ACHN (cell line): ENCODE measurements at places on chromosomes 16 and 17.

- no peak for DNase-seq
Observed at GRCh38 chr16:48564544-48565444, 45.2 kb downstream of the N4BP1 start.

DNA sequence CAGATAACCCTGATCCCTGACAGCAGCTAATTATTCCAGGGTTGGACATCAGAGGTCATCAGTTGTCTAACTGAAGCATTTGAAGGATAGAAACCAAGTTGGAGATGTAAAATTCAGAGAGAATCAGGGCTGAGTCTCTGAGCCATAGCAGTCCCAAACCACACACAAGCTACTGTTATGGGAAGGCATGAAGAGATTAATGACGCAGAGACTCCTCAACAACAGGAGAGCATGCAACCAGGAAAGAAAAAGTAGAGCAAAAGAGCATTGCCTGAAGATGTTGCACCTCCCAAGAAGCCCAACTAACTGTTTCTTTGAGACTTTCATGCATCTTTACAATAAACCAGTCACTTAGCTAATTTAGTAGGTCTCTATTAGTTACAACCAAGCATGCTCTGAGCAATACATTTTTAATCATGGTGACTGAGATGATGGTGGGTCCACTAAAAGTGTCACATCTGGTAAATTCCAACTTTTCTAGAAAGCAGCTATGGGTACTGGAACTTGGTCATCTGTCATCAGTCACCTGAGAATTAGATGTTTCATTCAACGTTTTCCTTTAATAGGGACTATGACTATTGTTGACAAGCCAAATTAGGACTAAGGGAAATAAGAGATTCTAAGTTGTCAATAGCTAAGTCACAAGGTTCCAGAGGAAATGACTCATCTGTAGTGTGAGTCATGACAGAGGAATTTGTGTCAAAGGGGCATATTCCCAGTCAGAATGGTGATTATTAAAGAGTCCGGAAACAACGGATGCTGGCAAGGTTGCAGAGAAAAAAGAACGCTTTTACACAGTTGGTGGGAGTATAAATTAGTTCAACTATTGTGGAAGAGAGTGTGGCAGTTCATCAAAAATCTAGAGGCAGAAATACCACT, 239.8 kb downstream of the CHD9NB start:
- DNase-seq = peak; percentile 77

DNA sequence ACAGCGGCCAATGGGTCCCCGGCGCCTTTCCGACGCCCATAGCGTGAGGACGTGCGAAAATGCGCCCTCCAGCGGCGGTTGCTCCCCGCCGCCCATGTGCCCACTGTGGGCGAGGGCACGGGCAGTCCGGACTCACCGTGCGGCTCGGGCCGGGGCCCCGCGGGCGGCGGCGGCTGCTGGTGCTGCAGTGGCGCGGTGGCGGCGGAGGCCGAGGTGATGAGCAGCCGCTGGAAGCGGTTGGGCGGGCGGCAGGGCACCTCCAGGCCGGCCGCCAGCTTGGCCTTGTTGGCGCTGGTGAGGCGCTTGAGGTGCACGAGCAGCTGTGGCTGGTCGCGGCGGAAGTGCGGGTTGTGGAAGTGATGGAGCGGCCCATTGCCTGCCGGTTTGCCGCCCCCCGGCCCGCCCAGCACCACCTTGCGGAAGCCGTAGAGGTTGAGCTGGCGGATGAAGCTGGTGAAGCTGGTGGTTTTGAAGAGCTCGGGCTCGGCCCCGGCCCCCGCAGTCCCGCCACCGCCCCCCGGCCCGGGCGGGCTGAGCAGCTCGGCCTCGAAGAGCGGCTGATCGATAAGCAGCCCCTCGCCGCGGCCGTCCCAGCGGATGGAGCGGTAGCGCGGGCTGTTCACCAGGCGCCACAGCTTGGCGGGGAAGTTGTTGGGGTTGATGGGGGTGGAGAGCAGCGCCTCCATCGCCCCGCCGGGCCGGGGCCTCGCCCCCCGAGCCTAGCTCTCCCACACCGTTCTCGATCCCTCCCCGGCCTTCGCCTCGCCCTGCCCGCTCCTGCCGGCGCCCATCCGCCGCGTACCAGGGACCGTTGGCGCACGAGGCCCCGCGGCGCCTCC, at the start of gene HSF5:
Gene HSF5 (minus strand): TSS at position 820 of the 839 bp plus-strand sequence. CDS start 134 bp downstream, at position 686.
- DNase-seq = no peak

GRCh38 chr16:50400312-50400966, 31.7 kb upstream of the BRD7 start:
- no peak for DNase-seq

- no peak for DNase-seq
Observed at GRCh38 chr16:11175787-11176341, 80.1 kb downstream of the SOCS1 start.

- DNase-seq = peak; percentile 80
Observed at GRCh38 chr17:18981642-18982424, 22.7 kb downstream of the FAM83G start.

DNA sequence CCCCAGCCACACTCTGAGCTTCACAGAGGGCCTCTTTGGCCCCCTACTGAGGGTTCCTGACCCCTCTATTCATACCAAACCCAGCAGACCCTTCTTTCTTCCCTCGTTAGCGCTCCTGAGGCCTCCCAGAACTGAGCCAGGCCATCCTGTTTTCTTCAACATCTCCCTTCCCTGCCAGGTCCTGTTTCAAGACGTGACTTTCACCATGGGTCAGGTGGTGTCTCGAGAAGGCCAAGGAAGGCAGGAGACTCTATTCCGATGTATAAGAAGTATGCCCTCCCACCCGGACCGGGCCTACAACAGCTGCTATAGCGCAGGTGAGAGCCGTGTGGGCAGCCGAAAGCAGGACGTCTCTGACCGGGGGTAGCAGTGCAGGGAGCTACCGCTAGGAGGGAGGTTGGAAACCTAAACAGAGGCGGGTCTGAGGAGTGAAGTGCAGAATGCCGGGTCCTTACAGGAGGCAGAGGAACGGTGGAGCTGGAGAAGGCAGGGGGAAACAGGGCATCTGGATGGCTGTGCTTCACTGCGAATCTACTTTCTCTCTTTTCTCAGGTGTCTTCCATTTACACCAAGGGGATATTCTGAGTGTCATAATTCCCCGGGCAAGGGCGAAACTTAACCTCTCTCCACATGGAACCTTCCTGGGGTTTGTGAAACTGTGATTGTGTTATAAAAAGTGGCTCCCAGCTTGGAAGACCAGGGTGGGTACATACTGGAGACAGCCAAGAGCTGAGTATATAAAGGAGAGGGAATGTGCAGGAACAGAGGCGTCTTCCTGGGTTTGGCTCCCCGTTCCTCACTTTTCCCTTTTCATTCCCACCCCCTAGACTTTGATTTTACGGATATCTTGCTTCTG, 1.3 kb upstream of the SENP3 start:
- DNase-seq = peak; percentile 84

DNA sequence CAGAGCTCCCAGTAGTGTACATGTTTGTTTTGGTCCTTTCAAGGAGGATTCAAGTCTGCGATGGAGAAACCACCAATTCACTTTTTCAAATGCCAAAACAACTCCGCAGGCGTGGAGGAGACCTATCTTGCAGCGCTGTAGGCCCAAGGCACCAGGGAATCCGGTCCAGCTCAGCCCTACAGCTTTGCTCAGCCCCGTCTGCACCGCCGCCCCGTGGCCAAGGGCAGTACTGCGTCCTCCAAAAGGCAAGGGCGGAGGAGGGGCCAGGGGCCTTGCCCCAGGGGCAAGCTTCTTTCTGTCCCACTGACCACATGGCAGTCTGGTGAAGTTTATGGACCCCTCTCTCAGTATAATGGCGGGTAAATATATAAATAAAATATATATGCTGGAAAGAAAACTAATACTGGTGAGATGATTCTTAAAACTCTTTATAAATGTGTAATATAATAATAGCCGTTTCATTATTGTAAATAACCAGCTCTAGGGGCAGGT, 709 bp upstream of the CD300LG start:
- DNase-seq = peak; percentile 85

DNA sequence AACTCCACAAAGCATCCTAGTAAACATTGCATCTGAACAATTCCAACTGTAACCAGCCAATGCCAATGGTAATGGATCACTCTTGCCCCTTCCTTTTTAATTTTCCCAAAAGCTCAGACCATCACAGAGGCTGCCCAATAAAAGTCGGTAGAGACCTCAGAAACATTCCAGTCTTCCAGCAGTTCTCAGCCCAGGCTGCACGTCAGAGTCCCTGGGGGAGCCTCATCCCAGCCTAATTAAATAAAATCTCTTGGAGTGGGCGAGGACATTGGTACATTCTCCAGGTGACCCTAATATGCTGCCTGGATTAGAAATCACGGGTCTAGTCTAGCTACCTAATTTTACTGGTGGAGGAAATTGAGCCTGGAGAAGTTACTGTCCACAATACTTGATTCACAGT, 117.1 kb upstream of the MYOCD start:
- no peak for DNase-seq

DNA sequence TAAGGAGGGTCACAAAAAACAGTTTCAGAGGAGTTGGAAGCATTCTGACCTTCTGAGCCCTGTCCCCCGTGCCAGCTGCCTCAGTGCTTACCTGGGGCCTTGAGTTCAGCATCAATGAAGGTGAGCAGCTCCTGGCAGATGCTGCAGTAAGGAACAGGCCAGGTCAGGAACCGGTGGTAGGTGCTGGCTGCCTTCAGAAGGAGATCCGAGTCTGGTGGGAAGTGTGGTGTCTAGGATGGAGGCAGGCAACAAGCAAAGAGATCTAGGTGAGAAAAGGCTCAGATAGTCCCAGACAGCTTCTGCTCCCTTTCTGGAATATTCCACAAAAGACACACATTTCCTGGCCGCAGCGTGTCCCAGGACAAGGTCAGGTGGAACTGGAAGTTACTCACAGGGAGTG, 37.2 kb upstream of the PIK3R6 start:
- no peak for DNase-seq

DNA sequence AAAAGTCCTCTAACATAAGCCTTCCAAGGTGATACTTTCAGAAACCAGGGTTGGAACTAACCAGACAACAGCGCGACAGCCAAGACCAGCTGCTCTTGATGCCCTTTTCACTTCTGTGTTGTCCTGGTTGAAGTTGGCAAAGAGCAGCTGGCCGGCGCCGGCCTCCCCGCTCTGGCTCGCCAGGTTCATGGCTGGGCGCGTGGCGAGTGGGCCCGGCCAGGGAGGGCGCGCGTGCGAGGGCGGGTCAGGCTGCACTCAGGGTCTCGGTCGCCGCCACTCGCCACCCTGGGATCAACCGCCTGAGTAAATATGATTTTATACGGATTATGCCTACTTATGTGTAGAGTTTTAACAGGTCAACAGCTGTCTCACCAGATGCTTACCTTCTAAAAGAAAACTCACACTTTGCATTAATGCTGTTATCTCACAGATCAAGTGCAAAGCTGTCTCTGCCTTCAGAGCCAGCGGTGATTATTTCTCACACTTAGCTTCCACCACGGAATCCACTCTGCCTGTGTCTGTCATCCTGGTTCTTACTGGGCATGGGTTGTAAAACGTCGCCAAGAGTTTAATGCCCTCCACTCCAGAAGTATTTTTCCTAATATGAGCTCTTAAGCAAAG, 13.5 kb downstream of the KCTD2 start:
- no peak for DNase-seq

- peak; percentile 76 for DNase-seq
Observed at GRCh38 chr17:3885970-3886369, 6.9 kb downstream of the CAMKK1 start.

GRCh38 chr17:2703606-2704005, 8.0 kb downstream of the CLUH start:
- DNase-seq = no peak

GRCh38 chr17:69913616-69914015, 161.4 kb upstream of the KCNJ16 start:
- DNase-seq = no peak

GRCh38 chr17:55407641-55408566, 13.7 kb downstream of the MMD start:
- no peak for DNase-seq

- DNase-seq = no peak
Observed at GRCh38 chr17:77772899-77773358, 185.6 kb upstream of the TNRC6C start.

DNA sequence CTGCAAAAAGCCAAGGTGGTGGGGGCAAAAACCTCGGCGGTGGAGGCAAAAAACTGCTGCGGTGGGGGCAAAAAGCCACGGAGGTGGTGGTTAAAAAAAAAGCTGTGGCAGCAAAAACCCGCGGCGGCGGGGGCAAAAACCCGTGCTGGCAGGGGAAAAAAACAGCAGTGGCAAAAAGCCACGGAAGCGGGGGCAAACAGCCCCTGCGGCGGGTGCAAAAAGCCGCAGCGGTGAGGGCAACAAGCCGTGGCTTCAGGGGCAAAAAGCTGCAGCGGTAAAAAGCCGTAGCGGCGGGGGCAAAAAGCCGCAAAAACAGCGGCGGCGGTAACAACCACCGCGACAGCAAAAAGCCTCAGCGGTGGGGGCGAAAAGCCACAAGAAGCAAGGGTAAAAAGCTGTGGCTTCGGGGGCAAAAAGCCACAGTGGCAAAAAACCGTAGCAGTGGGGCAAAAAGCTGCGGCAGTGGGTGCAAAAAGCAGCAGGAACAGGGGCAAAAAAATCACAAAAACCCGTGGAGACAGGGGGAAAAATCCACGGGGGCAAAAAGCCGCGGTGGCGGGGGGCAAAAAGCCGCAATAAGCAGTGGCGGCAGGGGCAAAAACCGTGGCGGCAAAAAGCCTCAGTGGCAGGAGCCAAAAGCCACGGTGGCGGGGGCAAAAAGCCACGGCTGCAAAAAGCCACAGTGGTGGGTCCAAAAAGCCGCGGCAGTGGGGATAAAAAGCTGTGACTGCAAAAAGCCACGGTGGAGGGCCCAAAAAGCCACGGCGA, 193.7 kb downstream of the SHCBP1 start:
- no peak for DNase-seq

GRCh38 chr16:89143201-89143741, 28.3 kb upstream of the CDH15 start:
- DNase-seq = no peak

DNA sequence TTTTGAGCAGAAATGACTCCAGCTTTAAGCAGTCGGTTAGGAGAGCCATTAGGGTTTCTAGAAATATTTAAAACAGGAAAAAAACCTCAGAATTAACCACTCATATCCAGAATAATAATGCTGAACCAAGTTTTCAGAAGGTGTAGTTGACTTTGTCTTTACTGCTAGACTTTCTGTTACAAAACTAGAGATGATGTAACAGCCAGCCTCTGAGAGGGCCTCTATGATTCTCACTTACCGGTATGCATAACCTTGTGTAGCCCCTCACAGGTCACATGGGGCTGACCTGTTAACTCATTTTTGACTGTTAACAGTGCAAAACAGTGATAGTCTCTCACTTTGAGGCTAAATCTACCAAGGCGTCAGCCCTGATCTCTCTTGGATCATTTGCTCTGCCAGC, 74.3 kb downstream of the TEX14 start:
- DNase-seq = no peak

DNA sequence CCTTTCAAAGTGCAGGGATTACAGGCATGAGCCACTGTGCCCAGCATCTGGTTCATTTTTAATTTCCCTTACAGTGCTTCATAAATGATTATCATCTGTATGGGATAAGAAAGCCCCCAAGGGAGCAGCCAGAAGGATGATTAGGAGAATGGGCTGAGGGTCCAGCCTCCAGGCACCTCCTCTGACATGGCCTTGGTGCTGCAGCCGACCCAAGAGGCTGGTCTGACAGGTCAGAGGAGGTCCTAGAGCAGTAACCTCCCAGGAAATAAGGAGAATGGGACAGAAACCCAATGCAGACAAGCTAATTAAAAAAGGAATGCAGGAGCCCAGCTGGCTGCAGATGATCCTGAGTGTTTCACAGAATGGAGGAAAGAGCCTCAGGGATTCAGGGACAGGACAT, 29.0 kb downstream of the MRC2 start:
- DNase-seq = no peak

- peak; percentile 70 for DNase-seq
Observed at GRCh38 chr17:76523084-76524037, 14.1 kb downstream of the CYGB start.
